Stimulated activated CD8-positive, alpha-beta memory T cell treated with anti-CD3 and anti-CD28 coated beads, Interleukin-7, amount 100 ng/mL, for 48 hours (primary cell): ENCODE measurements at places on chromosomes 2 and 18.

- DNase-seq, result no peak
These were observed 47.3 kb downstream of the LDLRAD4 start for GRCh38 chr18:13265911-13266217.

- no peak for DNase-seq
These were observed 10.7 kb downstream of the VPS54 start for GRCh38 chr2:64008434-64009009.

DNA sequence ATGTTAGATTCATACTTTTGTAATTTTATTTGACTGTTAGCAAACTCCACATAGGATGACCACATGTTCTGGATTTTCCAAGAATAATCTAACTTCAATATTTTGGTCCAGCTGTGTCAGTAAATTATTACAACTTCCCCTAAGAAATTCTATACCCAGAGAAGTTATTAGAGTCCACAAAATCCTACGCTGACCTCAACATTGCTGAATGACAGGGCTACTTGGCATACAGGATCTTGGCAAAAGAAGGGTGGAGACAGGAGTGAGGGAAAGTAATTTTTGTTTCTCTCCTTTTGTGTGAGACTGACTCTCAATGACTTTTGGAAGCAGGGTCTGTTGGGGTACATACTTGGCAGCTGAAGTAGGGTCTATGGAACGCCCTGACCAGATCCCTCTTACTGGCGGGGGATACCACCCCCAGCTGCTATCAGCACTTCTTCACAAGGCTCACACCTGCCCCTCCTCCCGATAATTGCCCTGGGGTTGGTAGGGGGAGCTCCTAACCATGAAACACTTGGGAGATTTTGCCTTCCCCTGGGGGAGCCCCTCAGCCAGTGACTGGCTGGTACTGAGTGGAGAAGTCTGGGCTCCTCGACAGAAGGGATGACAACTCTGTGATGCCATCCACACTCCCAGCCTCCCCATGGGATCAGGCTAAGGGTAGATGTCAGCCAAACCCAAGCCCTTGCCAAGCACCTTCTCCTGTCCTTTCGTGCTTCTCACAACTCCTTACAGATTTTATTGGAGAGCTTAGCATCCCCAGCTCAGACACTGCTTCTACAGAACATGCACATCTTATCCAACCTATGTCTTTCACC is 110.6 kb upstream of the FHL2 start:
- no peak for DNase-seq

- DNase-seq, result no peak
These were observed 555.9 kb upstream of the HS6ST1 start for GRCh38 chr2:128874608-128875007.

- DNase-seq, result no peak
These were observed 83.8 kb downstream of the AGAP1 start for GRCh38 chr2:235577404-235578330.

GRCh38 chr2:88090446-88091283 is 23.0 kb downstream of the SMYD1 start:
- peak; percentile 11 for DNase-seq

- no peak for DNase-seq
These were observed 31.2 kb upstream of the EDAR start for GRCh38 chr2:109020217-109020637.

GRCh38 chr18:45962461-45962860 is 4.7 kb downstream of the EPG5 start:
- DNase-seq, result no peak

- no peak for DNase-seq
These were observed 51.8 kb downstream of the TCF7L1 start for GRCh38 chr2:85184990-85185389.

DNA sequence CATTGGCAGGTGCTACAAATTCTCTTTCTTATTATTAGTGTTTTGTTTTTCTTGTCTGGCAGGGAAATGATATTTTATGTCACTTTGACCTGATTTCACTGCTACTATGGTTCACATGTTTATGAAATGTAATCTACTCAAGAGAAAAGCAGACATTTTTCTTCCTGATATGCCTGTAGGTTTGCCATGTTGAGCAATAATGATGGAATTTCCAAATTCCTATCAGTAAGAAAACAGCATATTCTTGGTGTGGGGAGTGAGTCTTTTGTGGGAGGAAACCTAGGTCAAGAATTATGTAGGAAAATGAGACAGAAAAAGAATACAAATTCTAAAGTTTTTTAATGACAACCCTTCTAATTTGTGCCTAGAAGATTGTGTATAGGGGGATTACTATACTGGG is 356.4 kb downstream of the SLC4A3 start:
- no peak for DNase-seq

DNA sequence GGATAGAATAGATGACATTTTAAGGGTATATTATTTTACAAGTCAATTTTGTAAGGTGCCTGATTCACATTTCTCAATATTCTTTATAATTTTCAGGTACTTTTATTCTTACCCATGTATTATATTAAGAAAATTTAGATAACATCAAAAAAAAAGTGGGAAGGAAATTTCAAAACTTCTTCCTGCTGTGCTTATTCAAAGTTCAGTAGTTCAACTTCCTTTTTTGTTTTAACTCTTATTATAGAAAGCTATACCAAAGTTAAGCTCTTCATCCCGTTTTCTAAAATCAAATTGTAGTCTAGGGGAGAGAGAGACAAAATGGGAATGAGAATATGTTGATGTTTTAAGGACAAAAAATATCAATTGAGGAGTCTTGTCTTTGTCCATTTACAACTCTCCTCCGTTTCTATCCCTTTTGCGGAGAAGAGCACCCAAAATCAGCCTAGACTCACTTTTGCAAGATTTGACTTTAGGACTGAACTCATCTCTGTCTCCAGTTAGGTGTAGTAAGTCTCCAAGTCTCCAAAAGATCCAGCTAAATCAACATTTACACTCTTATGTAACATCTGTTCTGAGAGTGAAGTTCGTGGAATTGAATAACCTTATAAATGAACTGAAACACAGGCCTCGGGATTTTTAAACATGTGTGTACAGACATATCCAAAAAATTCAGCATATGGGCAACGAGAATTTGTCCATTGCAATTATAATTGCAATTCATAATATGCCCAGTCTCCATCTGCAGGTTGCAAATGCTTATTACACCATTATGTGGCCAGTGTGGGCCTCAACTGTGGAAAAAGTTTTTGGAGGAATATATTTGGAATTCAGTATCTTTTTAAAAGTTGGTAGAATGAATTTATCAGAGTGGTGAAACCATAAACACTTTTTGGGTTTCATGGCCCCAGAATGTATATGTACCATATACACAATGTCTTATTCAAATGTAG is 23.9 kb downstream of the FAM124B start:
- no peak for DNase-seq

GRCh38 chr2:231568785-231569435 is 23.8 kb upstream of the TEX44 start:
- DNase-seq, result no peak

DNA sequence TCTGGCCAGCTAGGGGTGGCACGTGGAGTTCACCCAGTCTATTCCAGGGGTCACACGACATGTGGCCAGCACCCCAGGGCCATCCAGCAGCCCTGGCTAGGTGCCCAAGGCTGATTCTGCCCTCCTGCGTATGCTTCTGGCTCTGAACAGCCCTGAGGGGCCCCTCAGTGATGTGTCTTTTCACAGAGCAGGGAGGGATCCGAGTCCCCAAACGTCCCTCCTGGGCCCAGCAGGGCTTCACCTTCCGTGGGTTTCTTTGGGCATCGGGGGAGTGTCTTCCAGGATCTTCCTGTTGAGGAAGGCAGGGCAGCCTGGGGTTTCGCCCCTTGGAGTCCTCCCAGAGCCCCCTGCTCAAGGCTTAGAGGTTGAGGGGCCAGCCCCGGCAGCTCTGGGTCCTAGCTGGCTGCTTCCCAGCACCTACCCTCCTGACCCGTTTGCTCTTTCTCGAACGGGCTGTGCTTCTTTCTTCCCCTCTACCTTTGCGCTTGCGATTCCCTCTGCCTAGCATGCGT is 165.9 kb downstream of the DYSF start:
- no peak for DNase-seq

- no peak for DNase-seq
These were observed 2.6 kb upstream of the TLK1 start for GRCh38 chr2:171163261-171163660.
